Immature natural killer cell (primary cell): ENCODE measurements at places on chromosomes 7 and 10.

DNA sequence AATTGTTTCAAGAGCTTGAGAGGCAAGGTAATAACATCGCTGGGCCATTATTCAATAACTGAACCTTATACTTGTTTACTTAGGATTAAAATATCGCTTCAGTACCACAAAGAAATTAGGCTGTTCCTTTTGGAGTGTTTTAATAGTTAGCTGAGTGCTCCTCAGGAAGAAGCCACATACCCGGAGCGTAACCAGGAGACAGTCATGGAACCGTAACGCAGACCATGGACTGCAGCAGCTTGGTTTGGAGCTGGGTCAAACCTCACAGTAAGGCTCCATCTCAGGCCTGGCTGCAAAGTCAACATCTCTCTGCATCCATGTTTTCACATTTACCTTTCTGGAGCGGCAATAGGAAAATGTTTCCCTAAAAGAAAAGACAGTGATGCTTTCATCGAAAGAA, 599.0 kb downstream of the TNS3 start:
- DNase-seq = no peak

DNA sequence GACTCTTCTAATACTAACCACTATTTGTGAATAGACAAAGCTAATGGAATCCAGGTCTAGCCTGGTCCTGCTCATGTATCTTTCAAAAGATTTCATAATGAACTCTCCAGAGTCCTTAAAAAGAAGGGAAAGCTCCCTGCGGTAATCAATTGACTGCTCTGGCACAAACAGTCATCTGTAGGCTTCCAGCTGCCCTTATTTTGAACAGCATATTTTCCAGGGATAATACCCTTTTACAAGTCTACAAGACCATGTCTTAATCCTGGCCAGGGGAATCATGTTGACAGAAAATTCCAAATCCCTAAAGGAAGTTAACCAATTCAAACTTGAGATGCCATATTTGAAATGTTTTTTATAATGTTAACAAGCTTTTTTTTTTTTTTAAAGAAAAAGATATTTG, 34.6 kb downstream of the ADAM12 start:
- no peak for DNase-seq

GRCh38 chr10:77532068-77532467, 105.5 kb downstream of the KCNMA1 start:
- no peak for DNase-seq

DNA sequence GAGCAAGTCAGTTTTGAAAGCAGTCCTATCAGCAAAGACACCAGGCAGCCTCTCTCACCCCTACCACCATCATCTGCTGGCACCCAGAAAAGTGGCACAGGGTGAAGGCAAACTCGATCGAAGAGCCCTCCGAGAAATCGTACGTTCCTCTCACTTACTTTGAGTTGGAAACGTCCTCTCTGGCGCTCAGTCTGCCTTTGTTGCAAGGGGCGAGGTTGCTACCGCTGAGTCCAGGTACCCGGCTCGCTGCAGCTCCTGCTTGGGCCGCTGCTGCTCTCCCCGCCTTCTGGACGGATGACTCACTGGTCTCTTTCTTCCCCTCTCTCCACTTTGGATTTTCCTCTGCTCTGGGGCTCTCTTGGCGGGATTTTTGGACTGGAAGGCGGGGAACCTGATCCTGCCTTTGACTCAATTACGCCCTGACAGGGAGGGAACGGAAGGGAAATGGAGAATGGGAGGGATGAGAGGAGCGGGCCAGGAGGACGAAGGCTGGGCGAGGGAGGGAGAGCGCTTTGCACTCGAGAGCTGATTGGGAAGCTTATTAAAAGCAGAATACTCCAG, at the start of gene PTN:
PTN (minus strand) TSS at position 453 of the 561 bp plus-strand sequence. CDS start 88,760 bp downstream, outside the sequence.
- DNase-seq = no peak

- DNase-seq = no peak
Observed at GRCh38 chr7:111498391-111499007, 63.8 kb downstream of the IMMP2L start.

DNA sequence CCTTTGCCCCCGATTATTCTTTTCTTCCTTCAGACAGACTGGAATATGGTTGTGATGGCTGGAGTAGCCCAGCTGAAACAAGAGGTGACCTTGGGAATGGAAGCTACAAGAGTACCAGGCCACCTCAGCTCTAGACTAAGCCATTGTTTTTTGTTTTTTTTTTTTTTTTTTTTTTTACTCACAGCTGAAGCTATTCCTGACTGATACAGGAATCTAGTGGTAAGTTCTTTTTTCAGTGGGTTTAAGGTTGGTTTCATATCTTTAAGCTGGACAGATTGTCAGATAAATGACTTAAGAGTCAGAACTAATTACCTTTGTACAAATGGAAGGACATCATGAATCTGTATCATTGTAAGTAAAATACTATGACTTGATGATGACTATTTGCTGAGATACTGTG, 30.2 kb upstream of the PTPN12 start:
- no peak for DNase-seq

DNA sequence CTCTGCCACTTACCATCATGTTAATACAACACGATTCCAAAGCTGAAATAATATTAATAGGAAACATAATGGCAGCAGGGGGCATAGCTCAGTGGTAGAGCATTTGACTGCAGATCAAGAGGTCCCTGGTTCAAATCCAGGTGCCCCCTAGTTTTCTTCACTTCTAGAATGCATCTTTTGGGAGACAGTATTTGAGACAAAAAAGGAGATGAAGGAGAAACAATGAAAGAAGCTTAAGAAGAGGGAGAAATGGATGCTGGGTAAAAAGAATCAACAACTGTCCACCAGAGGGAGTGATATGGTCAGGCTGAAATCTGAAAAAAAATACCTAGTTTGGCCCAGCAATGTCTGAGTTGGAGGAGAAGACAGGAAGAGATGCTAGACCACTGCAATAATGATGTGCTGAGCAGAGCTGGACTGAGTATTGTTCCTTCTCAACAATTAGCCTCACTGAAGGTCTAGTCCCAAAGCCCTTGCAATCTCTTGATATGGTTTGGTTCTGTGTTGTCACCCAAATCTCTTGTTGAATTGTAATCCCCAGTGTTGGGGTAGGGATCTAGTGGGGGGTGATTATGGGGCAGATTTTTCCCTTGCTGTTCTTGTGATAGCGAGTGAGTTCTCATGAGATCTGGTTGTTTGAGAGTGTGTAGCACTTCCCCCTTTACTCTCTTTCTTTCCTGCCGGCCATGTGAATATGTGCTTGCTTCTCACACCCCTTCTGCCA, 48.3 kb downstream of the ZNF783 start:
- DNase-seq = peak; percentile 8

GRCh38 chr10:25392132-25392531, 217.3 kb downstream of the GPR158 start:
- no peak for DNase-seq

GRCh38 chr7:109462171-109462570, 892.5 kb downstream of the DNAJB9 start:
- no peak for DNase-seq

DNA sequence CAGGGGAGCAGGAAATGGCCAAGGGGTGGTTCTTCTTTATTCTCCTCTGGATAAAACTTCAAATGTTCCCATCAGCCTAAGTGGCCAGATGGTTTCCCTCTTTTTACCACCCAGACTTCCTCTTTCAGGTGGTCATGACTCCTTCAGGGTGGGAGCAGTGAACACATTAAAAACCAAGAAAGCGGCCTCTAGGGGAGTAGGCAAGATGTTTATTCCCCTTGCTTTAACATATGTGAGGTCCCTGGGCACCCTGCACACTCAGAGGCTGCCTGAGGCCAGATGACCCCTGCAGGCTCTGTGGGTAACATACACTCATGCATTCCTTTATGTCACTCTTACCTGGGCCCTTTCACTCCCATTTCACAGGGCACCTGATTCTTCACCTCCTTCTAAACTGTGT, 357.4 kb downstream of the ABCA13 start:
- no peak for DNase-seq

DNA sequence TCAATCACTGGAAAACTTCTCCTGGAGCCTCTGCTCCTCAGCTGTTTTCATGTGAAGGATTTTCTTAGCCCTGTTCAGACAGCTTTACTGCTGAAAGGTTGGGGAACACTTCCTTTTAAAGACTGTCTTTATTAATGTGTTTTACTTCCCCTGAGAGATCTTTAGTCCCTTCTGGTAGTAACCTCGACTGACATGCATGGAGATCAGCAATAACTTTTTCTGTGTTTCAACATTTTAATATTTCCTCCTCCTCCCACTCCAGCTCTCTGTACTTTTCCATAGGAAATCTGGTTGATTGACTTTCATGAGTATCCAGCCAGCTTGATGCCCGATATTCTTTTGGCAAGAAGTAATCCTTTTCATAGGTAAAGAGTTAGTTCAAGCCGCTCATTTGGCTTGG, 62.7 kb upstream of the STRIP2 start:
- no peak for DNase-seq

GRCh38 chr7:2247141-2247995, 5.3 kb downstream of the NUDT1 start:
- DNase-seq = no peak

DNA sequence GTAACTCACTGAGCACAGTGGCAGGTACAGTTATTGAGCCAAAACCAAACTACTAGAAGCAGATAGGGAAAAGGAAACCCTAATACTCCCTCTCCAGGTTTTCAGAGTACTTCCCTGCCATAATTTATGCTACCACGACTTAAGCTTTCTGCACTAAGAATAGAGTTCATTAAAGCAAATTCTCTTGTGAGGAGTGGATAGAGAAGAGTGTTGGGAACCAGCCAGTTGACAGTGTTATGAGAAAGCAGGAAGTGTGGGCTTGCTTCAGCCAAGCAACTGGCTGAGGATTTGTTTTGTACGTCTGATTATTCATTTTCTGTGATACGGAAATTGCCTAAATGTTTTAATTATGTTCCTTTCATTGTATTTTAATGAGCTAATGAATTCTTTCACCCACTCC, 280.5 kb downstream of the KIF20B start:
- no peak for DNase-seq

- DNase-seq = peak; percentile 38
Observed at GRCh38 chr7:100674411-100675104, 1.0 kb downstream of the GNB2 start.

DNA sequence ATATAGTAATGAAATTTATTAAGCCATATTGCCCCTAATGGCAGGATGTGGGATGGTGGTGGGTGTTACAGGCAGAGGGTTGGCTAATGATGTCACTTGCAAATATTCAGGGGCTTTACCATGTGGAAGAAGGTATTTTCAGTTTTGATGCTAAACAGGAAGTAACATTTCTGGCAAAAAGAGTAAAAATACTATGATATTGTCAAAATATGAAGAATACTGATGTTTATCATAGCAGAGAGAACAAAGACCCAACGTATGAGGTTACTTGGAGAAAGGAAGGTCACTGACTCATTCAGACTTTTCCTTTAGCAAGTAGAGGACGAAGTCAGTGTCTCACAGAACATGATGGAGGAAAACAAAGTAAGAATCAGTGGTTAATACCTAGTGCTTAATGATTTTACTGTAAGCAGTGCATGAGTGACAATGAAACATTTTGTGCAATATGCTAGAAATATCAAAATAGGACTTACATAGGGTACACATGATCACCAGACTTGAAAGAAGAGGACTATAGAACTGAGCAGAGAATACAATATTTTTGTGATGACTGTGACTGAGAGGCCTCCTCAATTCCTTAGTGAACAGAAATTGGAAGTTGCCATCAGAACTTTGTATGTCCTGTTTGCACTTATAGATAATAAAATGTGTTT, 89.7 kb upstream of the STEAP4 start:
- no peak for DNase-seq

DNA sequence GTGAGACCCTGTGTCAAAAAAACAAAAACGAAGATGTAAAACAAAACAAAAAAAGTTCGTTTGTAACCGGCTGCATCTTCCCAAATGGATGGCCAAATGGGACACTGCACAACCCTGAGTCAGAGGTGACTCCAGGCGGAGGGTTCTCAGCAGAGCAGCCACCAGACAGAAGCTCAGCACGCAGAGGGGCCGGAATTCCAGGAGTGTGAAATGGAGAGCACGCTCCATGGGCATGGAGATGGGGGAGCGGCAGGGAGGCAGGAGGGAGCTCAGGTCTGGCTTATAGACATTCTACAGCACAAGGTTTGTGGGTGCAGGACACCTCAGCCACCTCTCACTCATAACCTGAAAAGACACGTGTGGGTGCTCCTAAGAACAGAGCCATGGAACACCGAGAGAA, 227.0 kb downstream of the MAD1L1 start:
- no peak for DNase-seq

DNA sequence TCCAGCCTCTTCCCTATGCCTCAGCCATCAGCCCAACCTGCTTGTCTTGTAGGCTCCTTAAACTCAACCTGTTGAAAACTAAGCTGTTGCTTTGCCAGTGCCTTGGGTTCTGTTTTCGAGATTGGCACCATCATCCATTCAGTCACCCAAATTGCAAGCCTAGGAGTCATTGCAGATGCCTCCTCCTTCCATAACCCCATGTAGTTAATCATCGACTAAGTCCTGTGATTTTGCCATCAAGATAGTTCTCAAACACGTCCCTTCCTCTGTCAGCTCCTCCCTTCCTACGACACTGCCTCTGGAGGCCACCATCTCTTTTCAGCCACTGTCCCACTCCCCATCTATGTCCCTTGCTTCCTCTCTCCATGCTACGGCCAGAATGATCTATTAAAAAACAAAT, 168.1 kb downstream of the RAB11FIP2 start:
- DNase-seq = no peak

GRCh38 chr10:79329529-79329928, 17.7 kb upstream of the PPIF start:
- DNase-seq = no peak

- no peak for DNase-seq
Observed at GRCh38 chr7:69399401-69399800, 198.9 kb upstream of the AUTS2 start.

DNA sequence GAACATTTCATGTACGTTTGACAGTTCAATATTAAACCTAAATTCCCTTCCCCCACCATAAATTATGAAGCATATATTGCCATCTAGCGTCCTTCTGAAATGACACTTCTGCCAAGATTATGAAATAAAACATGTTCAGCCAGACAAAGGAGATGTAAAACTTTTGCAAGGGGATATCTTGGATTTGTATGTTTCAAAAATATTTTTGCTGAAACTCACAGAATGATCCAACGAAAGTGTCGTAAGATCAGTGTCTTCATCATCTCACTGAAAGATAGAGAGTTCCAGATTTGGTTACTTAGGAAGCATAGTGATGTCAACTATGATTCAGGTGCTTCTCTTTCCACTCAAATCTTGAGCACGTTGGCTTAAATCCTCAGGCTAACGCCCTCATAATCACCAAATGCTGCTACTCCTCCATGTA, 904.3 kb downstream of the XPNPEP1 start:
- no peak for DNase-seq

- DNase-seq = no peak
Observed at GRCh38 chr7:143016996-143017395, 9.9 kb downstream of the OR9A2 start.
